ENCODE measurements at places on chromosomes 12 and 14.

DNA sequence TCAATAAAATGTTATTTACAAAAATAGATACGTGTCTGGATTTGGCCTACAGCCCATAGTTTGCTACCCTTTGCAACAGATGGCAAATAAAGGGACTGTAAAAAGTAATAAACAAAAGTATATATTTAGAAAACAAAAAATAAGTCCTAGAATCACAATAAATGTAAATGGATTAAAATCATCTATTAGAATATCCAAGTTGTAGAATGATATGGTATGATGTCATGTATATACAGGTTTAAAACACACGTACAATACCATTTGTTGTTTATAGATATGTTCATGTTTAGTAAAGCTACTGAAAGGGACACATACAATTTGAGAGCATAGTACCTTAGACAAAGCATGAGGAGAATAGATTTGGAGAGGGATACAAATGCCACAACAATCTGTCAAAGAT lies 219.5 kb downstream of the BCL11B start:
- ATAC-seq, result no peak

DNA sequence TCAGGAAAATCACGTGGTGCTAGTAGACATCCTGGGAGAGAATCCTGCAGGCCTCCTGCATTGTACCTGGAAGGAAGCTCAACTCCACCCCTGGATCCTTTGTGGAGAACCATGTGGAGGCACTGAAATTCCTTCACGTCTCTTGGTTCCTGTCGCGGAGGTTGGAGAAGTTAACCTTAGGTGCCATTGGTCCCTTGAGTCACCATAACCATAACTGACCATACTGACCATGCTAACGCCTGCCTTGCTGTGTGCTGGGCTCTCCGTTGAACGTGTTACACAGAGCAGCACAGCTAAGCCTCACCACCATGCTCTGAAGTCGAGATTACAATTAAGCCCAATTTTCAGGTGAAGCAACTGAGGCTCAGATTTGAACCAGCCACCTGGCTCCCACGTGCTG lies 18.6 kb downstream of the C14orf132 start:
- ATAC-seq, result no peak

GRCh38 chr12:50665170-50665569 lies 98.7 kb upstream of the ATF1 start:
- ATAC-seq, result no peak

- ATAC-seq, result no peak
Observed at GRCh38 chr12:11939223-11939622, 131.5 kb upstream of the BCL2L14 start.

DNA sequence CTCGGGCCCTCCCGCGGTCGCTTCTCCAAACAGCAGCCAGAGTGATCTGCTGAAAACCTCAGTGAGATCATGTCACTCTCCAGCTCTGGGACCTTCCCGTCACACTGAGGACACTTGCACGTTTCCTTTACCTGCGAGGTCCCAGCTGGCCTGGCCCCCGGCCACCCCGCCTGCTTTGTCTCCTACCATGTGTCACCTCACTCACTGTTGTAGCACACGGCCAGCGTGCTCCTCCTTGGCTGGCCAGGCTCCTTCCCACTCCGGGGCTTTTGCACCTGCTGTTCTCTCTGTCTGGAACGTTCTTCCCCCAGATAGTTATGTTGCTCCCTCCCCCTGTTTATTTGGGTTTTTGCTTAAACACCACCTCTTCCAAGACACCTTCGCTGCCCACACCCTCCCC lies 199.0 kb downstream of the TSPAN9 start:
- ATAC-seq, result no peak

DNA sequence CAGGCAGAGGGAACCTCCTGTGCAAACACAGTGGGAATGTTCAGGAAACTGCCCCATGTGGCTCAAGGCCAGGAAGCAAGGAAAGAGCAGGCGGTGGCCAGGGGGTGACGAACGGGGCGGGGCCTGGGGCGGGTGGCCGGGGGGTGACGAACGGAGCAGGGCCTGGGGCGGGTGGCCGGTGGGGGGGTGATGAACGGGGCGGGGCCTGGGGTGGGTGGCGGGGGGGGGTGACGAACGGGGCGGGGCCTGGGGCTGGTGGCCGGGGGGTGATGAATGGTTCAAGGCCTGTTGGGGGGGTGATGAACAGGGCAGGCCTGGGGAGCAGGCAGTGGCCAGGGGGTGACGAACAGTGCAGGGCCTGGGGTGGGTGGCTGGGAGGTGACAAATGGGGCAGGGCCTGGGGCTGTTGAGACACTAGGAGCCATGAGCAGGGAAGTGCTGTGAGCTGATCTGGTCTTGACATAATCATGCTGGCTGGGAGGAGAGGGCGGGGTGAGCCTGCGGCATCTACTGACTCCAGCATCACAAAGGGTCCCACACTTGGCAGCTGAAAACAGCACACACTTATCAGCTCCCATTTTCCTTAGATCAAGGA lies 62.7 kb upstream of the FBRSL1 start:
- no peak for ATAC-seq

- no peak for ATAC-seq
Observed at GRCh38 chr12:132773077-132773955, 11.7 kb upstream of the ANKLE2 start.

GRCh38 chr14:56840221-56840620 lies 29.9 kb upstream of the OTX2 start:
- ATAC-seq, result no peak

- no peak for ATAC-seq
Observed at GRCh38 chr14:81819344-81819743, 285.7 kb upstream of the SEL1L start.

Measured in activated T-helper 17 cell treated with anti-CD3 and anti-CD28 coated beads, Interleukin-2, amount 50 U/mL, for 72 hours (primary cell).